ENCODE measurements at places on chromosomes 5 and 9.

DNA sequence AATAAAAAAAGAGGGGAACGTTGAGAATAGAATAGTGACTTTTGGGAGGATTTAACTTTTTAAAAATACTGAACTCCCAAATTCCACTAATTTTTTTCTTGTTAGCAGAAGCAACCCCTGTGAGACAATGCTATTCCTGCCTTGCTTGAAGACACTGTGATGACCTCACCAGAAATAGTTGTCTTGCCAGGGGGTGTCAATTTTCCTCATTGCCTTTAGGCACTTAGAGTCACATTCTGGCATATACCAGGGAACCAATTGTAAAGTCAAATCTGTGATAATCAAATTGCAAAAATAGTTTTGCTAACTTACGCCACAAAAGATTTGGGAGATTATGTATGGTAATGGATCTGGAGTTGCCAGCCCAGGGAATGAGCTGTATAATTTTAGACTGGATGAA, 42.8 kb upstream of the RPS23 start:
- no peak for DNase-seq

GRCh38 chr9:127132921-127133647, 10.6 kb upstream of the ANGPTL2 start:
- no peak for DNase-seq

- DNase-seq = no peak
Measured at GRCh38 chr9:109962215-109962614, 182.2 kb downstream of the PALM2AKAP2 start.

DNA sequence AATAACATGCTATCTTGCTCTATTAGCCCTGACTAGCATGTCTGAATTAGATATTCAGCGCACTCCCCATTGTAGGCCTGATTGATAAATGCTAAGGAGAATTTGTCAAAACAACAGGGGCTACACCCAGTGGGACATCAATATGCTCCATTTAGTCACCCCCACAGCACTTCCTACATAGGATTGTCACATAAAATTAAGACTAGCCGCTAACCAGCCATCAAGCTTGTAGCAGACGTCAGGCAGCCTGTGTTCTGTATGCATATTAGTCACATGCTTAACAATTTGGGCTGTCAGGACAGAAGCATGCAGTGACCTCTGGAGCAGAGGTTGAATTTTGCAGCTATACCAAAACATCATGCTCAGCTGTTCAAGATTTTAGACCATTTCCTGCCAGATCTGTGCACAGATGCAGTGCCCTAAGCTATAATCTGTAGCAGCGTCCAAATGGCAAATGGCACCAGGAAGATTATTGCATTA, 197.4 kb upstream of the ISL1 start:
- no peak for DNase-seq

DNA sequence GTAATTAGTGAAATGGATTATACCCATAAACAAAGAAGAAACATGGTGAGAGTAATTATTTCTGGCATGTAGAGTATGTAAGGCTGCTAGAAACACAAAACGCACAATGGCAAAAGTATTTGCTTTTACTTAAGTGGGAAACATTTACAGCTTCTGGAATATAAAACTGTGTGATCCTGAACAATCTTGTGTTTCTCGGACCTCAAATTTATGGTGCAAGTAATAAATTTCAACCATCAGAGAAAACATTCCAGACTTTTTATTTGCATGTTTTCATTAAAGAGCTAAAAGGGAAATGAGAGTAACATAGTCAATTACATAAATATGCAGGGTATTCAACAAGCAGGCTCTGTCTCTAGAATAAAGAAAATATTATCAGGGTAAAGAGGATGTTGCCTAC, 17.2 kb upstream of the PRR16 start:
- DNase-seq = no peak

DNA sequence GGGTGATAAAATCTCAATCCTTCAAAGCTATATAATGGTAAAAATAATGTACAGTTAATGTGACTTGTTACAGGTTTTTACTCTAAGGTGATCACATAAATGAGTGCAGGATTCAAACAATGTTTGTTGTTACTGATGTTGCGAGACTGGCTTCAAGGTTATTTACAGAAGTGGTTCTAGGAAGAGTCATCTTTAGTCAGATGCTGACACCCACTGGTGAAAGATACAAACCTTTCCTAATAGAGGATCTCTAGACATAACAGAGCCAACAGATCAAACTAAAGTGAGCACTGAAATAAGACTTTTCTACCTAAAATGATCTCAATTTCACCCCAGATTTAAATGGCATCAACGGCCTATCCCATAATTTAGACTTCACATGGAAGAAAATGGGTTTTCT, 20.2 kb downstream of the ARSB start:
- no peak for DNase-seq

GRCh38 chr5:136200130-136200529, 7.2 kb upstream of the SMIM32 start:
- DNase-seq = no peak

GRCh38 chr9:69757996-69758675, 1.7 kb downstream of the PTAR1 start:
- no peak for DNase-seq

- no peak for DNase-seq
Measured at GRCh38 chr5:108345541-108346171, 36.2 kb downstream of the FBXL17 start.

DNA sequence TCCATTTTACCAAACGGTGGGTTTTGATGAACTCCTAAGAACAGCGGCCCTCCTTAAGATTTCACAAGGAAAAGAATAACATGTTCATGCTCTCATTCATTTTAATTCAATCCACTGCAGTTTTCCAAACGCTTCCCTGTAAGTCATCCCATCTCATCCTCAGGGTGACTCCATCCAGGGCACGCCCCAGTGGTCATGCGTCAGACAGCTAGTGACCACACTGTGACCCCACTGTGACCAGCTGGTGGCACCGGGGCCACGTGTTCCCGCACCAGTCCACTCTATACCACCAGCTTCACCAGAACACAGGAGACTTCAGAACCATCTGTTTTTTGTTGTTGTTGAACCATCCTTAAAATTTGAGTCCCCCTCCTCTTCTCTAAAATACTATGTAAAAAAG, 14.3 kb downstream of the ATPSCKMT start:
- no peak for DNase-seq

DNA sequence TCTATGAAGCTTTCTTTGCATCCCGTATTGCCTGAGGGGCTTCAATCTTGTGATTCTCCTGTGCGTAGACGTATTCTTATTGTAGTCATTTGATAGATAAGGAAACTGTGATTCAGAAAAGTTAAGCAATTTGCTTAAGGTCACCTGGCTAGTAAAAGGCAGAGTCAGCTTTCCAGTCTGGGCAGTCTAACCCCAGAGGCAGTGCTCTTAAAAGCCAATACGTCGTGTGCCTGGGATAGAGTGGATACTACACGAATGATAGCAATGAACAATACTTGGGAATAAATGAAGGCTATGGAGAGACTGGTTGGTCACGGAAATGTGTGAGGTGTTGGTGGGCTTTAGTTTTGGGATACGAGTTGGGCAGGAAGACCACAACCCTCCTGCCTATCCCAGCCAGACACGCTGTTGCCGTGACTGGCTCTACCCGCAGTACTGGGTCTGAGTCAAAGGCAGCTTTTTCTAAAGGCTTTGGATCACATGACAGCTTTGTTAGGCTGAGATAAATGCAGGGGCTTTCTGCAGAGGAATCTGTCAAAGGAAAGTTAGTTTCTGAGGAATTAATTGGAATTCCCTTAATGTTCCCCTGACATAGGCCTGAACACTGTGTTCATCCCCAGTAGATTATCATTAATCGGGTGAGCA, 302.6 kb downstream of the KIF4B start:
- no peak for DNase-seq

DNA sequence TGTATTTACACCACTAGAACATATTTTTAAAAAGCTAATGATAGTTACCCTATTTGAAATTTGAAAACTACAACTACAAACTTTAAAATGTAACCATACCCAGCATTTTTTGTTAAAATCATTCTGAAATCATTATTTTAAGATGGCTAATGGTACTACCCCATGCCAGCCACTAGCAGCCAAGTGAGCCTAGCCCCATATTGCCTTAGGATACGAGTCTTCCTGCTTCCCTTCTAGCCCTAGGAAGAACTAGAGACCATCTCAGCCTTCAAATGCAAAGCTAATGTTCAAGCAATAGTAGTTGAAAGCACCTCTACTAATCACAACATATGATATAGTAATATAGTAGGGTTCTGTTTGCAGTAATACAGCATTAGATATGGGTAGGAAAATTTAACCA, 24.0 kb upstream of the VCAN start:
- no peak for DNase-seq

All from T-helper 1 cell (primary cell).